ENCODE measurements at places on chromosomes 11 and 22.
A peak's percentile ranks its signal among the peaks of the same experiment; 100 is the strongest.

GRCh38 chr11:112525844-112526590, 265.4 kb upstream of the PLET1 start:
- DNase-seq = peak; percentile 54

- no peak for DNase-seq
Measured at GRCh38 chr22:37509059-37509860, 10.0 kb downstream of the CARD10 start.

- DNase-seq = no peak
Measured at GRCh38 chr11:72782081-72782920, 11.5 kb downstream of the STARD10 start.

DNA sequence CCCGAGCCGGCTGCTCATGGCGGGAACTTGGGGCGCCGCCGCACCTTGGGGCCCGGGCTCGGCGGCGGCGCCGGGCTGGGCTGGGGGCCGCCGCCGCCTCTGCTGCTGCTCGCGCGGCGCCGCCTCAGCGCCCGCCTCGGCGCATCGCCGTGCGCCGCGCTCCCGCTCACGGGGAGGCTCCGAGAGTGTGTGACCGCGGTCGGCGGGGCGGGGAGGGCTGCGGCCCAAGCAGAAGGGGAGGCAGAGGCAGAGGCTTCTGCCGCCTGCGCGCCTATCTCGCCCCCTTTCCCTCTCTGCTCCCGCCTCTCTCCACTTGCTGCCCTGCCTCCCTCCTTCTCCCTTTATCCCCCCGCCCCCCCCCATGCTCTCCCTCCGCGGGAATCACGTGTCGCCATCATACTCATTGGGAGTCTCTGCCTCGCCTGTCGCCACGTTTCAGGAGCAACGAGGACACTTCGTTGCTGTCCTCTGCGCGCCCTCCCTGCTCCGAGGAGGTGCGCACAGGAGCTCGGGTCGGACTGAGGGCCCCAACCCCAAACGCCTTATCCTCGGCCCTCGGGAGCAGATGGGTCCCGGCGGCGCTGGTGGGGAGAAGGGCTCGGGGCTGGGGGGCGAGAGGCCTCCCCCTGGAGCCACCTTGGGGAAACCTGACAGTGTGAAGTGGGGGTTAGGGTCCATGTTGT, at the start of gene GUCY1A2:
GUCY1A2 (minus strand) TSS at position 258 of the 683 bp plus-strand sequence. CDS start 421 bp downstream, outside the sequence.
- DNase-seq = no peak

DNA sequence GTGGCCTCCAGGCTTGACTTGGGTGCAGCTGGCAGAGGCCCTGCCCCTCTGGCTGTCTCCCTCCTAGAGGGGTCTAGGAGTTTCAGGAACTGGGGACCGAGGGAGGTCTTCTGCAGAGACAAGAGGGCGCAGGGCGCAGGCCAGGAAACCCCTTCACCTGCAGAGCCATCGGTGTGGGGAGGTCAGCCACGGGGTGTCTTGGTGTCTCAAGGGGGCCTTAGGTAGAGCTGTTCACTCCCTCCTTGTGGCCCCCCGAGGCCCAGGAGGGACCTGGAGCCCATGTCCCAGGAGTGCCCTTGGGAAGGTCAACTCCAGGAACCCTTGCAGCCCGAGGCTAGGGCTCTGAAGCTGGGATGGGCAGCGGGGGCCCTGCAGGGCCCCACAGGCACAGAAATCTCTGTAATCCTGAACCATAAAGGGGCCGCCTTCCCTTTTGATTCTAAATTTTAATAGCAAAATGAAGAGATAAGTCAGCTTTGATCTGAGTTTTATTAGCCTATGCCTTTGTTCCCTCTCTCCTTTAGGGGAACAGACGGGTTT, 31.4 kb upstream of the TH start:
- DNase-seq = no peak

GRCh38 chr11:69563946-69564775, 76.8 kb upstream of the CCND1 start:
- DNase-seq = no peak

DNA sequence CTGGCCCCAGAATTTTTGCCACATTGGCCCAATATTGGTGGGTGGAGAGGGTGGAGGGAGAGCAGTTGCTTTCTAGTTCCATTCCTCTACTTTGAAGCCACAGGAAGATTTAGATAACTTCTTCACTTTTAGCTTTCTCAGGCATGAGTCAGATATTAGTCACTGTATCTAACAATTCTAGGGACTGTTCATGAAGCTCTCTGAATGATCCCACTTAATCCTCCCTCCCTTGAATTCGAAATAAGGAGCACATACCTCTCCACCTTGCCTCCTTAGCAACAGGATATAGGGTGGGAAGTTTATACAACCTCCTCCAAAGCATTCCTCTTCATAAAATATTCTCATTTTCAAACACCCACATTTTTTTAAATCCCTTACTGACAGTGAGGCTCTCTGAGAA, 13.5 kb downstream of the FSHB start:
- DNase-seq = no peak

- DNase-seq = no peak
Measured at GRCh38 chr22:49202226-49202625, 625.4 kb downstream of the BRD1 start.

GRCh38 chr11:122042981-122043380, 73.0 kb downstream of the BLID start:
- DNase-seq = no peak

- no peak for DNase-seq
Measured at GRCh38 chr22:37638391-37639069, 939 bp upstream of the SH3BP1 start.

- DNase-seq = no peak
Measured at GRCh38 chr11:14042686-14043465, 80.4 kb downstream of the SPON1 start.

DNA sequence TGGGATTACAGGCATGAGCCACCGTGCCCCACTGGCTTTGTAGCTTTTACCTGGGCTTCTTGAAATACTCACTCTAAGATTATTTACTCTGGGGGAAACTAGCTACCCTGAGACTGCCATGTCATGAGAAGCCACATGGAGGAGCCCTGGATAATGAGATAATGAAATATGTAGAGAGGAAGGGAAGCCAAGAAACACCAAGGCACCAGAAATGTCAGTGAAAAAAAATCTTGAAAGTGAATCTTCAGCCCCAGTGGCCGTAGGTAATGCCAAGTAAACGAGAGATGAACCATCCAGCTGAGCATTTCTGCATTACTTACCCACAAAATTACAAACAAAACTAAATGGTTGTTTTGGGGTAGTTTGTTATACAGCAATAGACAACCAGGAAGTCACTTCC, 125.6 kb downstream of the APIP start:
- peak; percentile 48 for DNase-seq

- no peak for DNase-seq
Measured at GRCh38 chr22:20391222-20391621, 2.7 kb upstream of the ZNF74 start.
